ENCODE measurements at places on chromosomes 12 and 14.

- DNase-seq = no peak
These were observed 60.9 kb upstream of the RFLNA start for GRCh38 chr12:124233846-124234640.

GRCh38 chr14:71799841-71800240 lies 132.4 kb upstream of the RGS6 start:
- DNase-seq = no peak

GRCh38 chr12:132076711-132077110 lies 67.4 kb downstream of the DDX51 start:
- DNase-seq = no peak

- DNase-seq = peak; percentile 2
These were observed 20.0 kb upstream of the KDM2B start for GRCh38 chr12:121600702-121601336.

GRCh38 chr14:23062002-23062401 lies 4.7 kb upstream of the CDH24 start:
- no peak for DNase-seq

GRCh38 chr14:94890785-94891184 lies 120.9 kb upstream of the GSC start:
- DNase-seq = no peak

GRCh38 chr12:116441292-116441691 lies 117.9 kb upstream of the MAP1LC3B2 start:
- DNase-seq = no peak

GRCh38 chr14:104307246-104307626 lies 168.8 kb downstream of the KIF26A start:
- no peak for DNase-seq

GRCh38 chr12:89382328-89382727 lies 30.0 kb upstream of the DUSP6 start:
- no peak for DNase-seq

DNA sequence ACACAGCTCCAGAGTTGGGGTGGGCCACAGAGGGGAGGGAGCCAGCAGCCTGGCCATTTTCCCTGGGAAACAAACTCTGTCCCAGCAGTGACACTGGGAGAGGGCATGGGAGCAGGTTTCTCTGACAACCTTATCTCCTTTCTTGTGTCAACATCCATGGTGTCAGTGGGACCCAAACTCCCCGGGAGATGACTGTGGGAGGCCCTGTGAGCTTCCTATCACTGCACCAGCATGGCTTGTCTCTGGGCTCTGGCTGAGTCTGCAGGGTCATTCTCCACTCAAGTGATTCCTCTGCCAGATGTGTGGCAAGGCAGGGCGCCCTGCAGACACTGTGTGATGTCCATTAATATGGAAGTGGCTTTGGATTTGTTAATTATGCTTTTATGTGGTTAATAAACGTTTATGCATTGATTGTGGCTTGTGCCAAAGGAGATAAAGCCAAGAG lies 10.1 kb downstream of the LRTM2 start:
- no peak for DNase-seq

DNA sequence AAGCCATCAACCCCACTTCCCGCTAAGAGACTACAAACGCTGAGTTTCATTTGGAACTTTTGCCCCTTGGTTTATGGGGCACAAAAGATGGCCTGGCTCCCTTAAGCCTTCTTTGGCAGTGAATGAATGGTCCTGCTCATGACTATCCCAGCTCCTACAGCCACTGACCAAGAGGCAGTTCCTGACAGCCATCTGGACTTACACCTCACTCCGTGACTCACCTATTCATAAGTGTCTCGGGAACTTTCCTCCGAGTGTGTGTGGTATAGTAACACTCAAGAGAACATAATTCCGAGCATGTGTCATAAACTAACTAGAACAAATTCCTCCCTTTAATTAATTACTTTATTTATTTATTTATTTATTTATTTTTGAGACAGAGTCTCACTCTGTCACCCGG lies 51.9 kb upstream of the NUDT4 start:
- no peak for DNase-seq

DNA sequence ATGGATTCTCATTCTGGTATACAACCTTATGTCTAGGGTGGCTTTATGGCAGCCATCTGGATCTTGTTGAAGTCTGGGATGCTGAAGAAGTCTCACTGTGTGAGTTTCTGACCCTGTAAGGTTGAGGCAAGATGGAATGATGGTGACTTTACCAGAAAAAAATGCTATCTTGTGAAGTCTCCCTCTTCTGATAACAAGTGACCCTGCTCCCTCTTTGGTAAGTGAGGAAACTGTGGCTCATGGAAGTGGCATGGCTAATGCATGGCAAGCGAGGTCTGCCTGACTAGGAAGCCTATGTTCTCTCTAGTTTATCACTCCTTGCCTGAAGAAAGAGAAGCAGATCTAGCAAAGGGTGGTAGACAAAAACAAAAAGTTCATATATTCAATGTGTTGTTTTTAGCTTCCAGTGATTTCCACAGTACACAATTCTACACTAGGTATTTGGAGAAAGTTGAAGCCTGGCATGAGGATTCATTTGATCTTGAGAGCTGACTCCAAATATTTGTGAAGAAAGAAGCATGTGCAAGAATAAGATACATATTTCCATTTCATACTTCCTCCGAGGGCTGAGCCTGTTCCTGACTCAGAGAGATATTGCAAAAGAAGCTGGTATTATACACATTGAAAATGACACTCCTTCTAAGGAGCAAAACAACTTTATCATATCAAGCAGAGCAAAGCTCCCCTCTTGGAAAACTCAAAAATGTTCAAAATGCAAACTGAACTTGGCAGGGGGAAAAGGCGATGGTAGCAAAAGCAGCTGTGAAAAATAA lies 63.6 kb downstream of the HELB start:
- DNase-seq = no peak

GRCh38 chr14:63009495-63009894 lies 35.8 kb downstream of the KCNH5 start:
- DNase-seq = no peak
